ENCODE measurements at places on chromosomes 1 and 21. TPM values are rescaled to one million over a fixed set of nuclear protein-coding genes. Genes with fewer than 3 reads are reported as not detected.

GRCh38 chr1:94411237-94411636 is 7.0 kb upstream of the ABCD3 start:
- H3K27ac ChIP-seq, result no peak overlapping the region
- H3K4me3 ChIP-seq, result no peak overlapping the region
- H3K4me1 ChIP-seq, result no peaks in the 10 kb centered on the region
- DNase-seq, result no peak
- H3K27me3 ChIP-seq, result peaks cover 2% of the 10 kb centered on the region
- no peaks in the 10 kb centered on the region for H3K36me3 ChIP-seq

DNA sequence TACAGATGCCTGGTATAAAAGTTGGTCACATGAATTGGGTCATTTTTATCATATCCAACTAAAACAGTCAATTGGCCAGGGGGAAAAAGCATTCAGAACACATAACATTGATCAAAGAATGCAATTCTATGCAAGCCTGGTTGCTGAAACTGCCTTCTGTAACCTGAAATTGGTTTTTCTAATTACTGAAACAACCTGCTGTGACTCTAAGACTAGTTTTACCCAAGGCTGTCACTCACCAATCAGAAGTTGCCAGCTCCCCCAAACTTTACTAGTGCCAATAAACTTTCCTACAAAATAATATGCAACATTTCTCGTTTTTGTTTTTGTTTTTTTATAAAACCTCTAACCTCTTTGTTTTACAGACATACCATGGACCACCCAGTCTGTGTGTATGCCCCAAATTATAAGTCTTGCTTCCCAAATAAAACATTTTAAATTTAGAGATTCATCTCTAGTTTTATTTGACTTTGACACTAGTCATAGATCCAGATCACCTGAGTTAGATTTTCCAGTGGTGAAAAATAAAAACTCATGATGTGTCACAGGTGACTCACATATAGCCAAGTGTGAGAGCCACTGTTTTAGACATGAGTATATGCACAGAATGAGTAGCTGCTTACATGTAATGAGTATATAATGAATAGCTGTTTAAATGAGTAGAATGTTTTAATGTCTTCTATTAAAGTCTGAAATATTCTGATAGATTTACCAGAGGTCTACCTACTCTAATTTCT is 64.2 kb upstream of the CR2 start:
- no peak overlapping the region for H3K4me3 ChIP-seq
- H3K27me3 ChIP-seq, result no peaks in the 10 kb centered on the region
- no peaks in the 10 kb centered on the region for H3K4me1 ChIP-seq
- H3K36me3 ChIP-seq, result no peaks in the 10 kb centered on the region
- H3K27ac ChIP-seq, result no peak overlapping the region

DNA sequence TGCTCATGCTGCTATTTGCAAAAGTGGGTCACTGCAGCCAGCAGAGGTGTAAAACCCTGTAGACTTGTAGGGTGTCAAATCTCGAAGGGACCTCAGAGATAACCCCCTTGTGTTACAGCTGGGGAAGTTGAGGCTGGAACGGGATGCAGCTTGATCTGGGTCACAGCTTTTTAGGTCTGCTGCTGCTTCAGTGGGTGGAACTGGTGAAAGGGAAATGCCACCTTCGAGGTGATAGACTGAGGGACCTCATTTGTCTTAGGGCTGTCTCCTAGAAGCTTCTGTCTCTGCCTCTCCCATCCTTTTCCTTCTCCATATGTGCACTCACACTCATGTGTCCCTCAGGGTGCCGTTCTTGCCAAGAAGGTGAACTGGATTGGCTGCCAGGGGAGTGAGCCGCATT is 35.4 kb downstream of the QSOX1 start:
- no peak for DNase-seq
- no peak overlapping the region for H3K4me3 ChIP-seq
- H3K4me1 ChIP-seq, result peaks cover 12% of the 10 kb centered on the region
- H3K27ac ChIP-seq, result no peak overlapping the region
- H3K36me3 ChIP-seq, result peaks cover 25% of the 10 kb centered on the region
- no peaks in the 10 kb centered on the region for H3K27me3 ChIP-seq

- no peak overlapping the region for H3K27ac ChIP-seq
- H3K4me3 ChIP-seq, result no peak overlapping the region
- DNase-seq, result no peak
Measured at GRCh38 chr21:31862078-31862477, 10.7 kb upstream of the HUNK start.

DNA sequence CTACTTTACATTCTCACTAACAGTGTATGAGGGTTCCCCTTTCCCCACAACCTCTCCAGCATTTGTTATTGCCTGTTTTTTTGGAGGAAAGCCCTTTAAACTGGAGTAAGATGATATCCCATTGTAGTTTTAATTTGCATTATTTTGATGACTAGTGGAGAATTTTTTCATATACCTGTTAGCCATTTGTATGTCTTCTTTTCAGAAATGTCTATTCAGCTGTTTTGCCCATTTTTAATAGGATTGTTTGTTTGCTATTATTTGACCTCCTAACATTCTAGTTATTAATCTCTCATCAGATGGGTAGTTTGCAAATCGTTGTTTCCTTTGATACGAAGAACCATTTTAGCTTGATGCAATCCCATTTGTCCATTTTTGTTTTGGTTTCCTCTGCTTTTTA is 165.0 kb downstream of the GLUL start:
- H3K27me3 ChIP-seq, result no peaks in the 10 kb centered on the region
- no peak overlapping the region for H3K4me3 ChIP-seq
- H3K27ac ChIP-seq, result no peak overlapping the region
- DNase-seq, result no peak
- H3K4me1 ChIP-seq, result peaks cover 8% of the 10 kb centered on the region

DNA sequence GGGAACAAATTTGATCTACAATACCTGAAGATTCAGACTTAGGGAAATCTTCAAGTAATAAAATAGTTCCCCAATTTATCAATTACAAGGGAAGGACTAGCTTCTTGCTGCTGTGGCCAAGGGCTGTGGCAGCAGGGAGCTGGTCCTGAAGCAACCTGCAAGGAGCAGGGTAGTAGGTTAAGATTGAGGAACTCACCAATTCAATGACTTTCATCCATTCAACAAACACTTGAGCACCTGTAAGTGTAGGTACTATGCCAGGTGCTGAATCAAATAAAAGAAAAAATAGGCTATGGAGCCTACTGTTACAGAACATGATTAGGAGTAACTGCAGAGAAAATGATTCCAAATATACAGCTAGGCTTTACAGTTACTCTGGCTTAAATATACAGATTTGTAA is 64.2 kb upstream of the RBM34 start:
- H3K4me1 ChIP-seq, result no peaks in the 10 kb centered on the region
- no peak for DNase-seq
- no peaks in the 10 kb centered on the region for H3K27me3 ChIP-seq
- peaks cover 23% of the 10 kb centered on the region for H3K36me3 ChIP-seq
- no peak overlapping the region for H3K4me3 ChIP-seq
- H3K27ac ChIP-seq, result no peak overlapping the region

DNA sequence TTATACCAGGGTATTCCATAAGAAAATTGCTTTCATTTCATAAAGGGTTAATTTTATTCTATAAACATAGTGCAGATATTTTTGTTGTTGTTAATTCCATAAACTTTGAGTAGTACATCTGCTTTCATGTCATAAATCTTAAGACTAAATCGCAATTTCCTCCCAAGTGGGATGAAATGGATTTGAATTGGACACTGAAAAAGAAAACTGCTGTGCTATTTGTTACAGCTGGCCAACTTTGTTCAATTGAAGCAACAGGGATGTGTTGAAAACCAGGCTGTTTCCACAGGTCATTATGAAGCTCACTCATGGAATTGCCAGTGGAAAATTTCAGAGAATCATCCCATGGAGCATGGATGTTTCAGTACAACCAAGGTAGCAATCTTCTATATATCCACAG is 252.5 kb upstream of the RGS18 start:
- no peak overlapping the region for H3K27ac ChIP-seq
- no peaks in the 10 kb centered on the region for H3K36me3 ChIP-seq
- H3K27me3 ChIP-seq, result no peaks in the 10 kb centered on the region
- no peaks in the 10 kb centered on the region for H3K4me1 ChIP-seq
- DNase-seq, result peak; percentile 93
- H3K4me3 ChIP-seq, result no peak overlapping the region

- no peaks in the 10 kb centered on the region for H3K4me1 ChIP-seq
- H3K27me3 ChIP-seq, result no peaks in the 10 kb centered on the region
- no peak overlapping the region for H3K4me3 ChIP-seq
Measured at GRCh38 chr1:187168297-187168696, 339.5 kb downstream of the PLA2G4A start.

- peaks cover 17% of the 10 kb centered on the region for H3K4me1 ChIP-seq
- no peaks in the 10 kb centered on the region for H3K36me3 ChIP-seq
- H3K27me3 ChIP-seq, result no peaks in the 10 kb centered on the region
- DNase-seq, result no peak
- H3K4me3 ChIP-seq, result peak overlapping the region; percentile 85
Measured at GRCh38 chr1:23168079-23168444, 594 bp downstream of the LUZP1 start.

DNA sequence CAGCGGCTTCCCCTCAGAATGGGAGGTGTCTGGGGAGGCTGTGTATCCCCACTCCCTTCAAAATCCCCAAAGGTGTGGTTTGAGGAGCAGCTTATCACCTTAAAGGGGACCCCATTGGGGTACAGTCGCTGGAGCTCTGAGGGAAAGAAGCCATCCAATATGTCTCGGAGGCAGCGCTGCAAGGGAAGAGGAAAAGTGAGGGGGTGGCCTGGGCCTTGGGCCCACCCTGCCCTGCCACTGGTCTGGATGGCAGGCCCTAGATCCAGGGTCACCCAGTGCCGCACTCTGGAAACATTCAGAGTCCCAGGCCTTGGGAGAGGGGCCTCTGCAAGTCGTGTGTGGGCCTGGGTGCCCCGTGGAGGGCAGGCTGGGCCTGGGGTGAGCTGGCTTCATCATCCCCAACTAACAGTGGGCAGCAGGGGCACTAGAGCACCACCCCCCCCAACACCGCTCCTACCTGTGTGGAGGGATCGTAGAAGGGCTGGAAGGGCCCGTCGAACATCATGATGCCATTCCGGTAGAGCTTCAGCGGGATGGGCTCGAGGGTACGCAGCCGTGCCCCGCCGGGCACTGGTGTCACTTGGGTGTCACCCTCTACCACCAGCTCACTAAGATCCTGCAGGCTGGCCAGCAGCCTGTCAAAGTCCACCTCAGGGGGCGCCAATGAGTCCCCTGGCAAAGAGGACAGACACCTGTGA is 5.6 kb downstream of the SH3BGRL3 start:
- no peak overlapping the region for H3K27ac ChIP-seq
- H3K27me3 ChIP-seq, result no peaks in the 10 kb centered on the region
- peaks cover 76% of the 10 kb centered on the region for H3K4me1 ChIP-seq
- no peak overlapping the region for H3K4me3 ChIP-seq
- no peak for DNase-seq

DNA sequence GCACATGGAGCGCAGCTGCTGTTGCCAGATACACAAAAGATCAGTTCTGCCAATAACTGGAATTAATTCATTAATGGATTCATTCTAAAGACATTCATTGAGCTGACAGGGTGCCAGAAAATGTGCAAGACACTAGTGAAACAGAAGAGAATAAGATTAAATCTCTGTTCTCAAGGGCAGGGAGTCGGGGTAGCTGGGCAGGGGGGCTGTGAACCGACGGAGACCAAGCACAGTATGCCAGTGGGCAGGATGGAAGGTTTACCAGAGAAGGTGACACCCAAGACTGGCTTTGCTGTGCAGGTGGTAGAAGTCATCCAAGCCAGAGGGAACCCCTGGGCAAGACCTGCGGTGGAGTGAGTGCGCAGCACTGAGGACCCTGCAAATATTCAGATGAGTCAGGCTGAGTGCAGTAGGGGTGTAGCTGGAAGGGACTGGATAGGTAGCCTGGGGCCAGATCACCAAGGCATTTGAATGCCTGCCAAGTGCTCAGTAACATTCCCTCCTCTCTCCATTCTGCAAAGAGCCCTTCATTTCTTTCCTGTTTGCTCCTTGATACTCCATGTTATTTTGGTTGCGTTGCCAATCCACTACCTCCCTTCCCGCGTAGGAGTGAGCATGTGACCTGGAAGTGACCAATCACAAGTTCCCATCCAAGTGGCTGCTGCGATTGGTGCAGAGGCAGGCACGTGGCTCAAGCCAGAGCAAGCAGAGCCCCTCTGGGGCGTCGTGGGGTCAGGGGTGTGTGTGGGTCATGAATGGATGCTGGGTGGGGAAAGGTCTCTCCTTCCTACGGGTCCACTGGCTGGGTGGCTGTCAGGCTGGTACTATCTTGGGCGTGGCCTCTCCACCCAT is 413.1 kb downstream of the PTPRU start:
- H3K4me1 ChIP-seq, result no peaks in the 10 kb centered on the region
- no peak for DNase-seq
- no peak overlapping the region for H3K27ac ChIP-seq
- no peak overlapping the region for H3K4me3 ChIP-seq
- peaks cover 4% of the 10 kb centered on the region for H3K27me3 ChIP-seq

GRCh38 chr1:209769171-209769904 is 13.5 kb downstream of the TRAF3IP3 start:
- no peaks in the 10 kb centered on the region for H3K36me3 ChIP-seq
- peak overlapping the region; percentile 62 for H3K27ac ChIP-seq
- no peak overlapping the region for H3K4me3 ChIP-seq

DNA sequence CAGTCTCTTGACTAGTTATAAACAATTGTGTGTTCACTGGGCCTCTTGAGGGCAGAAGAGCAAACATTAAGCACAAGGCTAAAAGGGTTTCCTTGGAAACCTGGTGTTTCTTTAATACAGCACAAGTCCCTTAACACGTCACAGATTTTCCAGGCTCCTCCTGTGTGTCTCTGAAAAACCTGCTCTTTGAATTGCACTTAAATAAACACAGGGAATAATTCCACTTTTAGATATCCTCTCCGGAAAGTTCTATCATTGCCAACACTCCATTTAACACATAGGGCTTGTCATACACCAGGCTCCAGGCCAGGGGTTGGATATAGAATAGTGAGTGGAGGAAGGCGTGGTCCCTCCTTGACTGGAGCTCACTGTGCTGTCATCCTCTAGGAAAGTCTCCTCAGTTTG is 442.6 kb downstream of the DSCAM start:
- H3K4me1 ChIP-seq, result no peaks in the 10 kb centered on the region
- H3K36me3 ChIP-seq, result no peaks in the 10 kb centered on the region
- H3K27me3 ChIP-seq, result no peaks in the 10 kb centered on the region

GRCh38 chr1:191240925-191241324 is 763.3 kb upstream of the BRINP3 start:
- DNase-seq, result peak; percentile 2
- no peaks in the 10 kb centered on the region for H3K36me3 ChIP-seq
- H3K4me3 ChIP-seq, result no peak overlapping the region
- H3K4me1 ChIP-seq, result no peaks in the 10 kb centered on the region

DNA sequence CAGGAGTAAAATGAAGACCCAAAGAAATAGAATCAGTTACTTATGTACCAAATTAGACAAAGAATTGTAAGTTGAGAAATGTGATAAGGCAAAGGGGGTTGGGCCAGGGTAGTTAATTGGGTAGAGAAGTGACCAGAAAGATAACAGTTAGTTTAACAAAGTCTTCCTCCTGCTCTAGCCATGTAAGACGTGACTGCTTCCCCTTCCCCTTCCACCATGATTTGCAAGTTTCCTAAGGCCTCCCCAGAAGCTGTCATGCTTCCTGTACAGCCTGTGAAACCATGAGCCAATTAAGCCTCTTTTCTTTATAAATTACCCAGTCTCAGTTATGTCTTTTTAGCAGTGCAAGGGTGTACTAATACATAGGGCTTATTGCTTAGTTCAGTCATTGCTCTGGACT is 142.0 kb upstream of the PDE4B start:
- no peaks in the 10 kb centered on the region for H3K4me1 ChIP-seq
- H3K4me3 ChIP-seq, result no peak overlapping the region
- H3K36me3 ChIP-seq, result no peaks in the 10 kb centered on the region
- H3K27ac ChIP-seq, result no peak overlapping the region
- DNase-seq, result no peak

Gene ADGRB2
- 12.5 TPM for total RNA-seq

Gene CHIA
- not detected for total RNA-seq

Gene H3-3A
- total RNA-seq, result 351 TPM

Gene DPT
- 97.8 TPM for total RNA-seq

Gene LRRC71
- total RNA-seq, result 0.53 TPM

Gene RAD54L
- total RNA-seq, result 2.8 TPM
